Kidney epithelial cell (primary cell): ENCODE measurements at places on chromosomes 7 and 10.
A peak's percentile ranks its signal among the peaks of the same experiment; 100 is the strongest.

DNA sequence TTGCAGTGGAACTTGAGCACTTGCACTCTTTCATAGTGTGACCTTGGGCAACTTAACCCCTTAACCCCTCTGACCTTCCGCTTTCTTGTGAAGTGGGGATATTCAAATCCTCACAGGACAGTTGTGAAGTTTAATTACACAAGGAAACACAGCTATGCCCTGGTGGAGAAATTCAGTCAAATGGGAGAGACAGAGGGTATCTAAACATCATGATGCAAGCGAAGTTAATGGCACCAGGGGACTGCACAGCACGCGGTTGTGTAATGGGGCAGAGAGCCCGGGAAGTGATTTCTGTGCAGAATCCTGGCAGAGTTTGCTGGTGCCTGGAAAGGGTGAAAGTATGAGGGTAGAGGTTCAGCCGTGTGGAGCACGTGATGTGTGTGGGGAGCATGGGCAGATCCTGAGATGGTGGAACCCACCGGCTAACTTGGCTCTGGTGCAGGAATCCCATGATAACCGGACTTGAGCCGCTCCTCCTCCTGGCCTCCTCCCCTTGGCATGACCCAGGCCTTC is 51.7 kb downstream of the SNX10 start:
- no peak for DNase-seq

- DNase-seq, result no peak
Observed at GRCh38 chr7:150988230-150989226, 2.3 kb upstream of the NOS3 start.

DNA sequence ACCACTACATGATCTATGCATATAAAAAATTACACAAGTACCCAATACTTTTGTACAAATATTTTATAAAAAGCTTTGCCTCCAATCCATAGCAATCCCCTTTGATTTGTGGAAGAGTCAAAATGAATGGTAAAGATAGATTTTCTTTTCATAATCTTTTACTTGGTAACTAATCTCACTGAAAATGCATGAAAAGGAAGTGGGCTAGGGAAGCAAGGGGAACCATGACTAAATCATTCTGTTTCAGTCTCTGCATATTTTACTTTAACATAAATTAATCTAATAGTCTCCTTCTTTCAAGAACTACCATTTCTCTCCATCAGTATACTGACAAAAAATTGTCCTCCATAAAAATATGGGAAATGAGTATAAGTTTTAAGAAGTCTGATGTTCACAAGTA is 96.9 kb downstream of the TES start:
- no peak for DNase-seq

DNA sequence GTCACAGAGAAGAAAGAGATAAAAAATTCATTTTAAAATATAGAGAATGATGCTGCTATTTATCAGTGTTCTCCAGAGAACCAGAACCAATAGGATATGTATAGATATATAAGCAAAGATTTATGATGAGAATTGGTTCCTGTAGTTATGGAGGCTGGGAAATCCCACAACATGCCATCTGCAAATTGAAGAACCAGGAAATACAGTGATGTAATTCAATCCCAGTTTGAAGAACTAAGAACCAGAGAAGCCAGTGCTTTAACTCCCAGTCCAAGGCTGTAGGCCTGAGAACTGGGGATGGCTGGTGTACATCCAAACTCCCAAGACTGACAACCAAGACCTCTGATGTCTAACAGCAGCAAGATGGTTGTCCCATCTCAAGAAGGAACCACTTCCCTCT is 192.9 kb upstream of the PLXDC2 start:
- DNase-seq, result no peak

GRCh38 chr7:4052130-4052529 is 630.0 kb upstream of the FOXK1 start:
- no peak for DNase-seq

- peak; percentile 29 for DNase-seq
Observed at GRCh38 chr10:95183271-95184230, 10.5 kb upstream of the ACSM6 start.

- DNase-seq, result no peak
Observed at GRCh38 chr7:104089612-104090011, 100.2 kb upstream of the RELN start.

DNA sequence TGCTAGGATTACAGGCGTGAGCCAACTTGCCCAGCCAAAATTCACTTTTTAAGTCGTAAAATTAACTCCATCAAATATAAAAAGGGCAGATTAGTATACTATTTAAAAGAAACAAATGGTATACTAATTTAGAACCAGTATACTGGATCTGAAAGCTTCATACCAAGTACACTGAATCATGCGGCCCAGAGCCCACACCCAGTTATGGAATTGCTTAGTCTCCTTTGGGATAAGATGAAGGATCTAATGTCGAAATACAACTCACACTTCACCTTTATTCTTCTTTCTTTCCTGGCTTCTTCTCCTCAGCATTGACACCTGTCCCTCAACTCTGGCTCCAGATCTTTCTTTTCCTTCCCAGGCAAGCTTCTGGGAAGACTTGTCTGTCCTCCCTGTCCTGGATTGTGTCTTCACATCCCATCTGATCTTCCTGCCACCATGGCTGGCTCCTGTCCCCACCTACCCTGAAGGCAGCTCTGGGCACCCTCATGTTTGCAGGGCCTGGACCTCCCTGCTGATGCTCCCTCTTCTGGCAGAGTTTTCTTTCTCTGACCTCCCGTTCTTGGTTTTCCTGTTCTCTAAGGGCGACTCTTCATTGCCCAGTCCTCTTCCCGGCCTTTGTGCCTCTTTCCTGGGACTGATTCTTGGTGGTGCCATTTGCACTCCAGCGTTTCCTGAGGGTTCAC is 57.8 kb upstream of the CTBP2 start:
- DNase-seq, result no peak

DNA sequence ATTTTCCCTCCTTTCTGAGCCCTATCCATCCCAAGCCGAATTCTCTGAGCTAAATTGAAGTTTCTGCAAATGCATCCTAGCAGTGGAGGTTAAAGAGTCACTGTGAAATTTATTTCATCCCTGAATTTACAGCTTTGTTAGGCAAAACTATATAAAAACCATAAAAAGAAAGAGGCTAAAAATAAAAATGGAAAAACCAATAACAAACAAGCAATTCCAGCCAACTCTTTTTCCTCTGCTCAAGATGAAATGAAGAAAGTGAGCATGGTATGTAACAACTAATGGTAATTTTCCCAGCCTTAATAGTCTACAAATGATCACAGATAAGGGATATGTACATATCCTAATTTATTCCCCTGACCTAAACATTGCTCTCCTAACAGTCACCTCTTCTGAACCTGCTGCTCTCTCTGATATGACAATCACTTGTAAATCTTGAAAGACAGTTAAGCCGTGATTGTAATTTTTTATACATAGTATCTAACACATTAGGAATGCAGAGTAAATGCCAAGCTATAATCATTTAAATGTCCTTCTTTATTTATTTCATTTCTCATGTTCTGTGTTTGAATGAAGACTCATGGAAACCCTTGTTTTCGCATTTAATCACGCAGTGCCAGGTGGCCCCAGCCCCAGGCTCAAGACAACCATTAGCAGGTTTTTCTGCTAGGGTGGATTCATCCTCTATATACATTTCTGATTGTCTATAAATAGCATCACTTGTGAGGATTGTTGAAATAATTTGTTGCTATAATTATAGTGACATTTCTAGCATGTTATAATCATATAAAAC is 48.6 kb upstream of the NRP1 start:
- DNase-seq, result no peak

DNA sequence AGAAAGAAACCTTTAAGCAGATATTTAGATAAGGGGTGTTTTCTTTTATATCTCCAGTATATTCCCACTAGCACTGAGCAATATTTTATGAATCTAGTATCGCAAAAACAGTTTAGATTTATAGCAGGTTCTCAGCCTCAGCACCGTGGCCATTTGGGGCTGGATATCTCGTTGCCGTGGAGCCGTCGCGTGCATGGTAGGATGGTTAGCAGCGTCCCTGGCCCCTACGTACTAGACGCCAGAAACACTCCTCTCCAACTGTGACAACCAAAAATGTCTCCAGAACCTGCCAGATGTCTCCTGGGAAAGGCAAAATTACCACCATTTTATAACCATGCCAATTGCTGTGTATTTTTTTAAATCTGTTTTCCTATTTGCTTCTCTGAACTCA is 172.9 kb downstream of the CACNB2 start:
- no peak for DNase-seq

GRCh38 chr10:129915526-129916378 is 48.3 kb downstream of the EBF3 start:
- no peak for DNase-seq

- DNase-seq, result no peak
Observed at GRCh38 chr10:87619705-87620104, 40.0 kb upstream of the PAPSS2 start.

DNA sequence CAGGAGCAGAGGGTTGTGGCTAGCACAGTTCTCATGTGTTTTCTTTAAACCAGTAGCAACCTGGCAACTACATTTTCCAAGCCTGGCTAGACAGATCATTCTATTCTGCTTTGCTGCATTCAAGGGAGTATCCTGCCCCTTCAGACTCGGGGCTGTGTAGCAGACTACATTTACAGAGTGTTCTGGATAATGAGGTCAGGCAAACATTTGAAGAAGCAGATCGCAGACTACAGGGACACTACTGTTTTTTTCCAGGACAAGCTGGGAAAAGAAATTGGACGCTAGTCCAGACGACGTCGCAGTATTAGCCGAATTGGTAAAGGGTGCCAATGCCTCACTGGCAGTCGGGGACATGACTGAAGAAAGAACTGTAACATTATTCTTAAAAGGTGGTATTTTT is 61.0 kb upstream of the PAPSS2 start:
- no peak for DNase-seq

GRCh38 chr7:27735165-27735564 is 4.8 kb upstream of the TAX1BP1 start:
- DNase-seq, result no peak

DNA sequence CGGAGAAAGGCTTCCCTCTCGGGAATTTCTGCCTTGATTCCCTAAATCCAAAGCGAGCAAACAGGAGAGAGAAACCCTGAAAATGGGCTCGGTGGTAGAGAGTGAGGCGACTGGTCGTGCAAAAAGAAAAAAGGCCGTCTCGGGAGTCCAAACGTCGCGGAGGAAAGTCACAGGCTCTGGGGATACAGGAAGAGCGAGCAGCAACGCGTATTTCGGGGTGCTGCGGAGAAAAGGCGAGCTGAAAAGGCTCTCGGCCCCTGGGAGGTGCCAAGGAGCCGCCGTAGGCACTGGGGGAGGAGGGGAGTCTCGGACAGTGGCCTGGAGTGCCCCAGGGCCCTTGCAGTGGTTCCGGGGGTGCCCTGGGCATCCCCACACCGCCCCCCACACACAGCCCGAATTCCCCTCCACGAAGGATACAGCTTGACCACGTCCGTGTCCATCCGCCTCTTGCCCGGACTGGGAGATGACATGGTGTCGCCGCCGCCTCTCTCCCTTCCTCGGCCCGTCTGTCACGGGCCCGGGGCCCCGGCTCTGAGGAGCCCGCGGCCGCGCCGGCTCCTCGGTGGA is 591 bp downstream of the UBE2H start:
- no peak for DNase-seq

DNA sequence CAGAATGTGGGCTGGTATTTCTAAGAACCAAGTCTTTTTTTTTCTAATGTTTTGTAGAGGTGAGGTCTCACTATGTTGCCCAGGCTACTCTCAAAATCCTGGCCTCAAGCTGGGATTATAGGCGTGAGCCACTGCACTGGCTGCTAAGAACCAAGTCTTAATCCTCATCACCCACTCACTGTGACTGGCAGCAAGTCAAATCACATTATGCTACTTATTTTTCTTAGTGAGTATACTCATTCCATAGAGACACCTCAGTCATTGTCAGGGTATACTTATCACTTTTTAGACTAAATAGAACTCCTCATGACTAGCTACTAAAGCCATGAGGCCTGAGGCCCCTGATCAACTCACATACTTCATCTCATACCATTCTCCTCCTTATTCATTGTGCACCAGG is 116.1 kb downstream of the STRA8 start:
- DNase-seq, result no peak

DNA sequence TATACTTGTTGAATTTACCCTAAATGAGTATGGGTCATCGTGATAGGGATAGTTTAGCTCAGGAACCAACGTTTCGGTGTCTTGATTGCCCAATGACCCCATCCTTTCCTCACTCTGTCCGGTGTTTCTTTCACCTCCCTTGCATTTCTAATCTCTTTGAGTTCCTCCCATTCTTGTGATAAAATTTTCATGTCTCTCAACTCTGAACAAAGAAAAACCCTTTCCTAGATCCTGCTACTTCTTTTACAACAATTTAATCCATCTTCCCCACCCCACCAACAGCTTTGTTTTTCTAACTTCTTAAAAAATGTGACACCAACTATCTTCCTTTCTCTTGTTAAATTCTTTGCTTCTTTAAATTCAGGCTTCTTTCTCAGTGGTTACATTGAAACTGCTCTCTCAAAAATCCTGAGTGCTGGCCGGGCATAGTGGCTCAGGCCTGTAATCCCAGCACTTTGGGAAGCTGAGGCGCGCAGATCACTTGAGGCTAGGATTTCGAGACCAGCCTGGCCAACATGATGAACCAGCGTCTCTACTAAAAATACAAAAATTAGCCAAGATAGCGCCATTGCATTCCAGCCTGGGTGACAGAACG is 130.3 kb upstream of the MINDY3 start:
- no peak for DNase-seq

GRCh38 chr7:106731646-106732444 is 70.9 kb upstream of the CCDC71L start:
- no peak for DNase-seq

GRCh38 chr10:43377424-43377883 is 6.0 kb downstream of the FXYD4 start:
- no peak for DNase-seq

DNA sequence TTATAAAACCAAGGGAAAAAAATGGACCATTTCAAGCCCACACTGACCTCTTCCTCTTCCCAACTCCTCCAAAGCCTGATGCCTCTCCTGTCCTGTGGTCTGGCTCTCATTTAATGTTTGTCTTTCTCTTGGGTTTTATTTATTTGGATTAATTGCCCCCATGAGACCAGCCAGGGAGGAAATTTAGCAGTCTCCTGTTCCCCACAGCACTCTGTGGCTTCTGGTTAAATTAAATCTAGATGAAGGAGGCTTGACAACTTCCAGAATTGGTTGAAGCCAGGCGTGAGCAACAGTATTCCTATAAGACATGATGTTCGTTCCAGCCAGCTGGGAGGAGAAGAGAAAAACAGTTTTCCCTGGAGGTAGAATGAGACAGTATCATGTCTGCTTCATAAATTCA is 15.1 kb upstream of the PRLHR start:
- no peak for DNase-seq

DNA sequence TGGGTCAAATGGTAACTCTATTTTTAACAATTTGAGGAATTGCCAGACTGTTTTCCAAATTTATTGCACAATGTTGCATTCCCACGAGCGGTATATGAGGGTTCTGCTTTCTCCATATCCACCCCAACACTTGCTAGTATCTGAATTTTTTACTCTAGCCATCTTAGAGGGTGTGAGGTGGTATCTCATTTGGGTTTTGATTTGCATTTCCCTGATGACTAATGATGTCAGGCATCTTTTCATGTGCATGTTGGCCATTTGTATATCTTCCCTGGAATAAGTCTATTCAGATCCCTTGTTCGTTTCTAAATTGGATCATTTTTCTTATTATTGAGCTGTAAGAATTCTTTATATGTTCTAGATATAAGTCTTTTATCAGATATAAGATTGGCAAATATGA is 97.7 kb downstream of the TPK1 start:
- DNase-seq, result no peak

GRCh38 chr10:71968553-71969474 is 4.6 kb downstream of the CHST3 start:
- no peak for DNase-seq
